NCI-H460 (cell line): ENCODE measurements at places on chromosomes 7 and 10. TPM values are rescaled to one million over a fixed set of nuclear protein-coding genes. Genes with fewer than 3 reads are reported as not detected.
A peak's percentile ranks its signal among the peaks of the same experiment; 100 is the strongest.

GRCh38 chr7:32518534-32519140 lies 23.3 kb downstream of the AVL9 start:
- peak; percentile 20 for DNase-seq

- no peak for DNase-seq
Measured at GRCh38 chr10:107275806-107276205, 111.3 kb upstream of the SORCS1 start.

- no peak for DNase-seq
Measured at GRCh38 chr7:151175793-151176311, 8.4 kb upstream of the GBX1 start.

- DNase-seq: no peak
Measured at GRCh38 chr10:2019281-2019680, 282.0 kb upstream of the ADARB2 start.

DNA sequence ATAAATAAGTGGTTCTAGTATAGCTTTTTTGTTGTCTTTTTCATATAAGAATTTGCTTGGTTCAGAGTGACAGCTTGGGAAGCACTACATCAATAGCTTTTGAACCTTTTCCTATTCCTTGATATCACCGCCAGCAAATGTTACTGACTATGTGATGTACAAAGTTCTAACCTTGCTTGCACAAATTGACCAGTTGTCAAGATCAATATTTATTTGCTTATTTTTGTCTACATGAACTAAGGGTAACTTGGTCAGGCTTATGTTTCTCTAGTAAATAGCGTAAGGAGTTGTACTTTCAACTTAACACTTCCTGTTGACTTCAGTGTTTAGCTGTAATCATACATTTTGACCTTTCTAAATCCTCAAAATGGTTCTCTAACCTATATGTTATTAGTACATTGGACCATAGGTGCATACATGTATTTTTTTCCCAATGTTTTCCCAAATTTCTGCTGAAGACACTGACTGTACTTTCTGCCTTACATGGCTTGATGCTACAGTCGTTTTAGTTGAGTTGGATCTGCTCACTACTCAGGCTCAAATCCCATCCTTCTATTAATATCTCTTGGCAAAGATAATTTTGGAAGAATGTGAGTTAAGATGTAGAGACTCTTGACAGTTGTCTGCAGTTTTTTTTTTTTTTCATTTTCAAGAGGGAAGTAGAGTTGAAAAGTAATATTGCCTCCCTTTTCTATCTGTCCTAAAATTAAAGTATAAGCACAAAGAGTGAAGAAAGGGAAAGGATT lies 239.1 kb upstream of the KAT6B start:
- no peak for DNase-seq

DNA sequence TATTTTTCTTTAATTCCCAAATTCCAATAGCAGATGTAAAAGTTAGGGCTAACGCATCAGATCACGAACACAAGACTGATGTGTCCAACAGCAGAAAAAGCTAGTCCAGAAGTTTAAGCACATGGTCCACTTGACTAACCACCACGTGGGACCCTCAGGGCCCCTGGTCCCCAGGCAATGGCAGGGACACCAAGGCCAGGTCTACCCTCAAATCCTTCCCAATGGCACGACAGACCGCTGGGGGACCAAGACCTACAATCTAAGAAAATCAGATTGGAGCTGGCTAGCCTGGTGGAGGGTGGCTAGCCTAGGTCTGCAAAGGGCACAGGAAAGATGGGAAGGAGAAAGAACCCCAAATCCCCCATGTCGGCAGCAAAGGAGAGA lies 1.5 kb downstream of the GIGYF1 start:
- no peak for DNase-seq

DNA sequence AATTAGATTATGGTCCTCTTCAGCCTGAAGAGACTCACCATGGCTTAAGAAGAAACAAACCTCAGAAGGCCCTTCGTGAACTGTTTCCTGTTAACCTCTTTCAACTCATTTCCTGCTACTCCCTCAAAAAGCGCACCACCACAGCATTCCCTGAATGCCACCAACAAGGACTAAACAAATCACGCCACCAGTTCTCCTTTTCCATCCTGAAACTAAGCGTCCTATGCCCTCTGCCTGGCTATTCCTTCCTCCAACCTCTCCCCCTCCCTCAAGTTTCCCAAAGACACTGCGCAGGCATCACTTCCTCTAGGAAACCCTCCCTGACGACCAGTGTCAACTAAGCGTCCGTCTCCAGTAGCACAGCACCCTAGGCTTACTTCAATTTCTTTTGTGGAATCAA lies 12.0 kb downstream of the YWHAG start:
- DNase-seq: no peak

DNA sequence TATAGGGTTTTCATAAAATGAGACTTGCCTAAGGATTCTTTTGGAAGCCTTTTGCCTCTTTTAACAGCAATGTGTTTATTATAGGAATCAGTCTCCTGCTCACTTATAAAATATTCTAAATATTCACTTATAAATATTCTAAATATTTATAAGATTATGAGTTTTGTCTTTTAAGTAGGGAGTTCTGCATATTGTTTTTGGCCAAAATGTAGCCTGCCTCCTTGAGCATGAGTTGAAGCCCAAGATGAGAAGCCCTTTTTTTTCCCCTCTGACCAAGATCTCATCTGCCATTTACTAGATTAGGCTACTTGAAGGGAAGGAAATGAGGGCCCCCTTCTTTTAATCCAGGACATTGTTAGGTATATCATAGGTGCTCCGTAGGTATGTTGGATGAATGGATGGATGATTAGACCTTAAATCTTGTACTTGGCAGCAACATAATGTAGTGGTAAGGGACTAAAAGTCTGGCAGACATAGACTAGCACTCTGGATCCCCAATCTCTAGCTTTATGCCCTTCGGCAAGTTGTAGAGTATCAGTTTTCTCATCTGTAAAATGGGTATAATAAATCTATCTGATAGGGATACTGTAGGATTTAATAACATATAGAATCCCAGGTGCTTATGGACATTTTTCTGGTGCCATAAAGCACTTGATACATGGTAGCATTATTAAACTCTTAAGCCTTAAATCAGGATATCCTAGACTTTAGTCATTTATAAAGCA lies 59.1 kb downstream of the ARID5B start:
- DNase-seq: no peak

DNA sequence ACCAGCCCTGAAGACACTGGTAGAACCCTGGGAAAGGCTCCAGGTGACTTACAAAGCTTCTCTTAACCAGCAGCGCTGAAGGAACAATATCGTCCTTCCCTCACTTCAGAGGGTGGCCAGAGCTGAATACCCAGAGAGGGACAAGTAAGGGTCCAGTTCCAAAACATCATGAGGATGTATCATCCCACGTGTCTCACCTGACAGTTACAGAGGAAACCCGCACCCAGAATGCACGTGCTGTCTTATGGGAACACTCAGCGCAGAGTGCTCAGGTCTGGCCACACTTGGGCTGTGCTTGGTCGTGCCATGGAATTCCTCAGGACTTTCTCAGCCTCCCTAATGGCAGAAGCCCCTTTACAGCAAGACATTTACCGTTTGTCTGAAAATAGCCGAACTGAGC lies 46.9 kb upstream of the BTBD16 start:
- DNase-seq: no peak

GRCh38 chr7:1846331-1847065 lies 176.4 kb downstream of the ELFN1 start:
- DNase-seq: no peak

GRCh38 chr10:122657729-122658128 lies 41.9 kb downstream of the C10orf120 start:
- no peak for DNase-seq

DNA sequence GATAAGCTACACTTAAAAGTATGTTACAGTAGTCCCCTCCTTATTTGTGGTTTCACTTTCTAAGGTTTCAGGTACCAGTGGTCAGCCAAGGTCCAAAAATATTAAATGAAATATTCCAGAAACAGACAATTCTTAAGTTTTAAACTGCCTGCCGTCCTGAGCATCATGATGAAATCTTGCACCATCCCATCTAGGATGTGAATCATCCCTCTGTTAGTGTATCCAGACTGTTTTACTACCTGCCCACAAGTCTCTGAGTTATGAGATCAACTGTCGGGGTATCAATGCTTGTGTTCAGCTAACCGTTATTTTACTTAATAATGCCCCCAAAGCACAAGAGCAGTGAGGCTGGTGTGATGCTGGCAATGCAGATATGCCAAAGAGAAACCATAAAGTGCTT lies 11.4 kb downstream of the KDM7A start:
- peak; percentile 63 for DNase-seq

- no peak for DNase-seq
Measured at GRCh38 chr10:89355394-89355931, 22.4 kb upstream of the IFIT1B start.

- DNase-seq: no peak
Measured at GRCh38 chr10:9951481-9952257, 1066.0 kb upstream of the CELF2 start.

- no peak for DNase-seq
Measured at GRCh38 chr7:107746006-107746405, 2.1 kb downstream of the CBLL1 start.

GRCh38 chr7:158378978-158379377 lies 208.6 kb downstream of the PTPRN2 start:
- no peak for DNase-seq

DNA sequence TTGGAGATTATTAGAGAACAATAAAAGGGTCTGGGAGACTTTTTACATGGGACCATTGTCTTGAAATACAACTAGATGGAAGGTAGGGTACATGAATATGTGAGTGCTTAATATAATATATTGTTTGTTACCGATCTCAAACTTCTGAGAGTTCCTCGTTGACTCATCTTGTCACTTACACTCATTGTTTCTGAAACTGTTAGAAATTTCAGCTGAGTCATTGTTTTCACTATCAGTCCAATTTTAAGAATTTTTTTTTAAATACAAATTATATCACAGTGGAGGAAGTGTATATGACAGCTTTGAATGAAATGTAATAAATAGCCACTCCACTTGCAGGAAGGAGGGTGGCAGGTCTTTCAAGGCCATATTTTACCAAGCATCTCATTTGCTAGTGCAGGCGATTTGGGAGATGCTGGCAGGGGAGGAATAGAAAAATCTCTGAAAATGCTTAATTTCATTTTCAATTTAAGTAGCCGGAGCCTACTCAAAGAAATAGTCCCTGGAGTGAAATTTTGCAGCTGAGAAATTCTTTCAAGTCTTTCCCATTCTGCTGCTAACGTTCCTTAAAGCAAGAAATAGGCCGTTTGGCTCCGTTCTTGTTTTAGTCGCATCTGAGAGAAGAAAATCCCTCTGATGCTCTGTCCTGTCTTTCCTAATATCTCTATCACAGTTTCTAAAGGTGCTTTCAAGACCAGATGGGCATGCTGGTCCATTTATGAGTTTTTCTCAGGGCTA lies 1404.2 kb upstream of the CELF2 start:
- no peak for DNase-seq

DNA sequence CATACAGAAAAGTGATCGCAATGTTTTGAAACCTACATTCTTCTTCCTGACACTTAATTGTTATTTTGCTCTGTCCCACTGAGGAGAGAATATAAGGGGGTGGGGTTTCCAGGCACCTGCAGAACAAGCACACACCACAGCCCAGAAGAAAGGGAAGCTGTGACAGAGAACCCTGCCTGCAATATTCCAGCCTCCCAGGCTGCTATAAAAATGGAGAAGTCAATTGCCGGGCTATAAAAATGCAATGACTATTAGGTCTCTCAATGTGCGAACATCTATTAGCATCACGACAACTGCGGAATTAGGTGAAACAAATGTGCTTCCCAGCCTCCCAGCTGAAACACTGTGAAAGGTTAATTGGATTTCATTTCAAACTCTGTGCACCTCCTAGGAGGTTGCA lies 145.3 kb upstream of the FRMD4A start:
- no peak for DNase-seq

DNA sequence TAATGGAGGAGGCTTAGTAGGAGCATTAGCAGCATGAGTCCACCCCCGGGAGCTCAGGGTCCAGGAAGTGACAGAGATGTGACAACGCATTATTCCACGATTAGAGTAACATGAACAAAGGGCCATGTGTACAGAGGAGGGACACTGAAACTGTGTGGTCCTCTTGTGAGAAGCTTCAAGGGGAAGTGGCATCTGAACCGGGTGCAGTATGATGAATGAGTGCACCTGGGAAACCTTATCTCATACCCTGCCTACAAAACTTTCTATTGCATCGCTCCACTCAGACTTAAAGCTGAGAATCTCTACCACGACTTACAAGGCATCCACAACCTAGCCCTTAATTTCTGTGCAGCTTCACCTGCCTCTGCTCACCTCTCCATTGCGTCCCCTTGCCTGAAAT lies 115.3 kb upstream of the AMPH start:
- no peak for DNase-seq

GRCh38 chr10:10526846-10527245 lies 490.8 kb upstream of the CELF2 start:
- no peak for DNase-seq

- no peak for DNase-seq
Measured at GRCh38 chr7:82029236-82029913, 259.5 kb upstream of the HGF start.

DNA sequence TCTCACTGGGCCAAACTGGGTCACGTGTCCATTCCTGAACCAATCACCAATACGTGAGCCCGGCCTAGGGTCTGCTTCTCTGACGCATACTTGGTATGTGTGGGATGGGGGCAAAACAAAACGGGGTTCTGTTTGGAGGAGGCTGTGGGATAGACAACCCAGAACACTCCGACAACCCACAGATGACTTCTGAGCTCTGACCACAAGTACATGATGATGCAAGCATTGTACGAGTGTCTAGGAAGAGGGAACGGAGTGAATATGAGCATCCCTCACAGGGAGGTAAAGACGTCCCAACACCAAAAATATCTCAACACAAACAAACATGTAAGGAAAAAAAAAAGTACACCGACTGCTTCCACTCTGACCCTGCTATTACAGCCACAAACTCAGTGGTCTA lies 5.6 kb downstream of the DAGLB start:
- no peak for DNase-seq

GRCh38 chr7:149790146-149790548 lies 16.8 kb upstream of the ZNF467 start:
- no peak for DNase-seq

Gene HOXA6
- total RNA-seq: 6.7 and 8.3 TPM in 2 replicates

Gene SGPL1
- total RNA-seq: 48.3 and 65.3 TPM in 2 replicates

Gene STEAP2
- 2.1 and 2.2 TPM in 2 replicates for total RNA-seq

Gene UBE2D1
- total RNA-seq: 19.5 and 20.7 TPM in 2 replicates

Gene CALML5
- total RNA-seq: not detected in 2 replicates

Gene EGR2
- 0.26 and 0.32 TPM in 2 replicates for total RNA-seq

Gene RBP4
- not detected in 2 replicates for total RNA-seq

Gene CRHR2
- not detected in 2 replicates for total RNA-seq

Gene CLDN4
- total RNA-seq: 24.9 and 25.3 TPM in 2 replicates

Gene SAMD9
- total RNA-seq: 4.8 and 5.2 TPM in 2 replicates

Gene TMED4
- 129 and 135 TPM in 2 replicates for total RNA-seq

Gene TLX1
- total RNA-seq: not detected in 2 replicates

Gene GPC2
- total RNA-seq: 2.9 and 3.7 TPM in 2 replicates

Gene CFAP69
- 3.2 and 4.3 TPM in 2 replicates for total RNA-seq

Gene MMP21
- not detected in 2 replicates for total RNA-seq

Gene TRPV6
- total RNA-seq: not detected in 2 replicates

Gene ABCB4
- 0.07 TPM in 1 of 2 replicates, not detected in the other for total RNA-seq
